ENCODE measurements at places on chromosomes 3 and 15.

DNA sequence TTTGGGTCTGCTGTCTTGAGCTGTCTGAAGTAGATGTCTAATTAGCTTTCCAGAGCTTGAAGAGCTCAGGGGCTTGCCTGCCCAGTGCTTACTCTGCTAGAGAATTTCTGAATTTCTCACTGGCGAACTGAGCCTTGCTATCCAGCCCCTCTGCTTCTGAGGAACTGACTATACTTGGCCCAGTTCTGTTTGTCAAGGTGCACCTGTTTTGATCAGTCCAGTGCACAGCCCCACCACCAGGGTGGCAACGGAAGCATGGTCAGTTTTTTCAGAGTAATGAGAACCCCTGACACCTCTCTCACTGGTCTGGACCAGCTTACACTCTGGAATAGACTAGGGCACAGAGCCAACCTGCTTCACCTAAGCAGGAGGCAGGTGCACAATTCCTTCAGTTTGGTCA, 25.2 kb downstream of the ITGB5 start:
- no peak for DNase-seq

DNA sequence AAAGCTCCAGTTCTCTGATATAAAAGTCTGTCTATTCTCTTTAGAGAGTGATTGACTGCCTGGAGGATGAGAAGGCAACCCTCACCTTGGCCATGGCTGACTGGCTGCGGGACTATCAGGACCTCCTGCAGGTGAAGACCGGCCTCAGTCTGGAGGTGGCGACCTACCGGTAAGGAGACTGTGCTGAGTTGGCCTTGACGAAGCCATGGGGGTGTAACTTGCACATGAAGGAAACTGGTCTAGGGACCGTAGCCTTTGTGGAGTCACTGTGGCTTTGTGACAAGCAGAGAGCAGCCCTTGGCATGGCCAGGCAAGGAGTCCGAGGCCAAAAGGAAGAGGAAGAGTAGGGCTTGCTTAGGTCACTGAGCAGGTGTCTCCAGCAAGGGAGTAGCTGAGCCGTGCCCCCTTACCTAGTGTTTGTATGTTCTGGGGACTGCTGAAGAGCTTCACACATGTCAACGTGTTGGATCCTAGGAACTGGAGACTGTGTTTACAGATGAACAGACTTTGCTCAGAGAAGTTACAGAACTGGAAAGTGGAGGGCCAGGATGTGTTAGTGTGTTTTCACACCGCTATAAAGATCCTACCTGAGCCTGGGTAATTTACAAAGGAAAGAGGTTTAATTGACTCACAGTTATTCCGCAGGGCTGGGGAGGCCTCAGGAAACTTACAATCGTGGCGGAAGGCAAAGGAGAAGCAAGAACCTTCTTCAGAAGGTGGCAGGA, 8.8 kb downstream of the SYNM start:
- no peak for DNase-seq

DNA sequence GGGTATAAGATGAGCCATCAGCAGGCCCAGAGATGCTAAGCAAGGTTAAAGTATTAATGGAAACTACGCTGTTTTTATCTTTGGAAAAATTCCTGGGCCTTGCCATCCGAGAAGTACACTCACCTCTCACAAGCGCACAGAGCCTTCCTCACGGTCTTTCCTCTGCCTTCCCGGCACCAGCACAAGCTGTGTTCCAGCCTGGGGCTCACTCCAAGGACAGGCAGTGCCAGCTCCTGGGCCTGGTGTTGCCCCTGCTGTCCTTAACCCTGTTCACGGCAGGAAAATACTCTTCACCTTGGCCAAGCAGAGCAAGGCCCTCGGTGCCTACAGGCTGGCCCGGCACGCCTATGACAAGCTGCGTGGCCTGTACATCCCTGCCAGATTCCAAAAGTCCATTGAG, 14.3 kb upstream of the RHO start:
- DNase-seq, result no peak

DNA sequence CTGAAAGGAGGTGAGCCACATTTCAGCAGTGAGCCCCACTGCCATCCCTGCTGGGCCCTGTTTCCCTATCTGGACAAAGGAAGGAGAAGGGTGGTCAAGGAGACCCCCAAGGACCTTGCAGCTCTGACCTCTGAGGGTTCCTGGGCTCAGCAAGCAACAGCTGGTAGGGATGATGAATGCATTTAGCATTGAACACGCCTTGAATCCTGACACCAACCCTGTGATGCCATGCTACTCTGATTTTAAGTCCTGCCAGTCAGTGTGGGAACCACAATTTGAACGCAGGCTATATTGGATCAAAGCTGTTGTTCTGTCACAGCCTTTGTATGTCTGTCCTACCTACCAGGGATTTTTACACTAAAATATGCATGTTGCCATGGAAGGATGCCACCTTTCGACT, 6.5 kb downstream of the MPI start:
- DNase-seq, result no peak

DNA sequence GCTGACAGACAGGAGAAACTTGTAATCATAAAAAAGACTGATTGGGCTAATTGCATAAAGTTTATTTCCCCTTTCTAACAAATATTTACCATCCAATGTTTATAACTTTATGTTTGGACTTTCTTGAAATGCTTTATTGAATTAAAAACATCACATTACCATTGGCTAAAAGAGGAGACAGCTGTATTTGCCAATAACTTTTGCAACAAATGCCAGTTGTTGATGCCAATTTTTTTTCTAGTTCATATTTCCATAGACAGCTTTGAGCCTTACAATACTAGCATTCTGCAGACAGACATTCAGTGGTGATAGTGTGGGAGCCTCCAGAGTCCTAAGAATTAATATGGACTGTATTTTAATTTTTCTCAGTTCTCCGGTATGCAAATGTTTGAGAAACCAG, 198.4 kb downstream of the ADAMTS17 start:
- DNase-seq, result no peak

DNA sequence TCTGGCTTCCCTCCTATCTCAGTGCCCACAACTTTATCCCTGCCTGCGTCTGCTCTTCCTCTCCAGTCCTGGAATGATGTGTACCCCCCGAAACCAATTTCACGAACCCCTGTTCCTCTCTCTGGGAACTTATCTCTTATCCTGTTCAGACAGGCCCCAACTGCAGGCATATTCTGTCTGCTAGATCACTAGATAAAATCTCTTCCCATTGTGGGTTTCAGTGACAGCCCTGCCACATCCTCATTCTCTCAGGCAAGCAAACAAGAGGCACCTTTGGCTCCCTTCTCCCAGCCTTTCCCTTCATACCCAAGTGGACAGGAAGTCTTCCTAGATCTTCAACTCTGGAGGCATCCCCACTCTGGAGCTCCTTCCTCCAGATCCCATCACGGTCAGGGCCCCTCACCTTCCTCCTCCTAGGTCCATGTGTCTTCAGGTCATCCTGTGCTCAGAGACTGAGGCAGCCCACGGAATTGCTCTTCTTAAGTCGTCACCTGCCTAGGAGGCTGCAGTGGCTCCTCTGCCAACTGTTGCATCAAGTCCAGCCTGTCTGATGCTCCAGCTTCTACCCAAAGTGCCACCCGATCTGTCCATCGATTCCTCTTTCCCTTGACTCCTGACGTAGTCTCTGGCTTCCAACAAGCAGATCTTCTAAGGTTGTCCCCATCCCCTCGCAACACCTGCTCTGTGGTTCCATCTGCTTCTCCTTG, 190.8 kb downstream of the SLCO3A1 start:
- DNase-seq, result no peak

GRCh38 chr15:78041946-78042345, 35.6 kb downstream of the TBC1D2B start:
- DNase-seq, result no peak

GRCh38 chr3:8891774-8892173, 71.5 kb downstream of the RAD18 start:
- no peak for DNase-seq

DNA sequence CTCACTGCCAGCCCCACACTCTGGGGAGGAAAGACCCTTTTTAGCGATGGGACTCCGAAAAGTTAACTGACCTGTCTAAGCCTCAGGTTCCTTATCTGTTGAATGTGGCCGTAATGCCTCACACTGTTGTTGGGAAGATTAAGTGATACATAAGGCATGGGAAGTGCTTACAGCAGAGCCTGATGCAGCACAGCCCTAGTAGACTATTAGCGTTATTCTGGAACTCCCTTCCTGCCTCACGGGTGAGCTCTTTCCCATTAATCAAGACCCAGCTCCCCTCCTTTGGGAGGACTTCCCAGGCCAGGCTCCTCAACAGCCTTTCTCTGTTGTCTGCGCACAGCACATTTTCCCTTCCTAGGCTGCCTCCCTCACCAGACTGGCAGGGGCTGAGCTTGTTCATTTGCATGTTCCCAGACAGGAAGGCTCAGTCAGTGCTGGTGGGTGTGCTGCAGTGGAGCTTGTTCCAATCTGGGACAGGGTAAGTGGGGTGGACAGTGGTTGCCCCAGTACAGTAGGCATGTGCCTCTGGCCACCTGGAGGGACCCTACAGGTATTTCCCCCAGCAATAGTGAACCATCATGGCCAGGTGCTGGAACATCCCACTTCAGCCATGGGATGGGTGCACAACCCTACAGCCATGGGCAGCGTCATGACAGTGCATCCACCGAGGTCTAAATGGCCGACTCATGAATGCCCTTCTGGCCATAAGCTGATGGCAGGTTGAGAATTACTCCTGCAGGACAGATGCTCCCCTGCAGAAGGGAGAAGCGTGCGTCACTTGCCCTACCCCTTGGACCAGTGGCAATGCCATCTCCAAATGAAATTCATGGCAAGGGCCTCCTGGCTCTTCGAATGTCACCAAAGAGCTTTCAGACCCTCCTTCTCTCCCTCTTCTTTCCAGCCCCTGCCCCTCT, 5.8 kb upstream of the PSTPIP1 start:
- no peak for DNase-seq

DNA sequence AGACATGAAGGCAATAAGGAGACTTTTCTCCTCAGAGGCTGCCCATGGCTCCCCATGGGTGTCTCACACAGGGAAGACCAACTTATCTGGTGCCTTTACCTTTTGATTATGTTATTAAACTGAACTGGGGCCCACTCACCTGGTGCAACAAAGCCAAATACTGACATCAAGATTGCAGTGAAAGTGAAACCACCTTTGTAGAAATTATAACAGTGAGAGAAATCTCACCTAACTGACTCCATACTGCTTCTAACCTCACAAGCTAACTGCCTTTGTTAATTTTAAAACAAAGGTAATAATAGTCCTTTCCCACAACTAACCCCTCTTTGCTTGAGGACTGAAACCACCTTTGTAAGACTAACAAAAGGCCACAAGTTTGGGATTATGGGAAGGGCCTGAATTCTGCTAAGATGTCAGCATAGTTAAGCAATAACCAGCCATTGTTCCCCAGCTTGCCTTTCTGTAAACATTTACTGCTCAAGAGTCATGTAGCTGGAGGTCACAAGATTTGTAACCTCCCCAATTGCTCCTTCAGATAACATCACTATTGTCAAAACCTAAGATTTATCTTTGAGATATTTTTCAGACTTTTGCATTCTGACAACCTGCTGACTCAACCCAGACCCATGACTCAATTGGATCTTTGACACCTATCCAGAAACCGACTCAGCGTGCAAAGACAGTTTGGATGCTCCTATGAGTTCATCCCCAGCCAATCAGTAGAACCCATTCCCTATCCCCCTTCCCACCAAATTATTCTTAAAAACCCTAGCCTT, 420.3 kb upstream of the CFAP20DC start:
- no peak for DNase-seq

- DNase-seq, result no peak
Observed at GRCh38 chr15:81785181-81785580, 260.6 kb downstream of the MEX3B start.

DNA sequence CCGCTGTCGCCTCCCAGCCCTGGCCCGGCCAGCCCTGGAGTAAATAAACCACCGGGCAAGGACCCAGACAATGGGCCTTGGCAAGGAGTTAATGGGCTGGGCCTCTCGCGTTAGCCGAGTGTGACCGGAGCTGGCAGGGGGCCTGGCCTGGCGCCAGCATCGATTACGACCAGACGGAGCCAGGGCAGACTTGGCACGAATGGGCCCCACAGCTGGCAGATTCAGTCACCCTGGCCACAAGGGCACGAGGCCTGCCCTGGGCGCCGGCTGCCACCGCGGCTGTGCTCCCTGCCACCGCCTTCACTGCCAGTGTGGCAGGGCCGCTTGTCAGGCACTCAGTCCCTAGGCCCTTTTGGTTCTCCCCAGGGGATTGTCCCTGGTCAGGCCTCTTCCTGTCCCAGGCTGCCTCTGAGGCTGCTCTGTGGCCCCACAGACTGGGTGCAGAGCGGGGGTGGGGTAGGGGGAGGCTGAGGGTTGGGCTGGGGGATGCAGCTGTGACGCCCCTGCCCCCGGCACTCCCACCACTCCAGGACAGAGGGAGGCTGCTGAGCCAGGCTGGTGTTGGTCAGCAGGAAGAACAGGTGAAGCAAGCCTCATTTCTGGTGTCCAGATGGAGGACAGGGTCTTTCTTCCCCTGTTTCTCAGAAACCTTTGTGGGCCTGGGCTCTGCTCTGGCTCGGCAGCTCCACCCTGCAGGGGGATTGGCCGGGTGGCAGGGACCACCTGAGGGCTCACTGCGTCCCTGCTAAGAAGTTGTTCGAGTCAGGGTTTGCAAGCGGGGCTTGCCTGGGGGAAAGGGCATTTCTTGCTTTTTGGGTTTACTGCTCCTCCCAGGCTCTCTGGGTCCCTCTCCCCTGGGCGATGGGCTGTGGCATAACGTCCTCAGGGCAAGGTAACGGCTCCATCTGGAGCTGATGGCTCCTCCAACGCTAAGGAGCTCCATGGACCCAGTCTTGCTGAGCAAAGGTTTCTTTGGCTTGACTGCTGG, 30.5 kb upstream of the SRP14 start:
- peak; percentile 12 for DNase-seq

DNA sequence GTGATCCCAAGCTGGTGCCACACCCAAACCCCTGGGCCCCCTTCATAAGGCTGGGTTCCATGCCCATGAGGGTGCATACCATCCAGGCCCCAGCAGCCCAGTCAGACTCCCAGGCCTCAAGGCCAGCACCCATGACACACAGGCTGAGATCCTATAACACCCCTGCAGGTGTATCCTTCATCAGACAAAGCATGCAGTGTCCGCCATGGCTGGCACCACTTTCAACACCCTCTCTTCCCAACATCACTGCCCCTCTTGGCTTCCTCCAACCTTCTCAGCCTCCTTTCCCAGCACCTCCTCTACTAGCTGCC, 3.5 kb downstream of the CCDC51 start:
- DNase-seq, result no peak

- no peak for DNase-seq
Observed at GRCh38 chr3:64108784-64109317, 85.6 kb upstream of the PSMD6 start.

GRCh38 chr3:106114220-106114619, 245.4 kb upstream of the CBLB start:
- no peak for DNase-seq

GRCh38 chr3:124137216-124137615, 145.3 kb upstream of the ROPN1 start:
- DNase-seq, result no peak

All from NCI-H1436 treated with DMSO at 0.1 percent for 48 hours (cell line).